CD4-positive, alpha-beta T cell treated with Interleukin-4 for 4 hours (primary cell): ENCODE measurements at places on chromosomes 11 and 22.

- DNase-seq = no peak
Measured at GRCh38 chr11:68308068-68308467, 4.3 kb upstream of the LRP5 start.

- no peak for DNase-seq
Measured at GRCh38 chr11:113531575-113532451, 56.6 kb upstream of the DRD2 start.

- DNase-seq = no peak
Measured at GRCh38 chr11:76892306-76892705, 31.6 kb downstream of the ACER3 start.

DNA sequence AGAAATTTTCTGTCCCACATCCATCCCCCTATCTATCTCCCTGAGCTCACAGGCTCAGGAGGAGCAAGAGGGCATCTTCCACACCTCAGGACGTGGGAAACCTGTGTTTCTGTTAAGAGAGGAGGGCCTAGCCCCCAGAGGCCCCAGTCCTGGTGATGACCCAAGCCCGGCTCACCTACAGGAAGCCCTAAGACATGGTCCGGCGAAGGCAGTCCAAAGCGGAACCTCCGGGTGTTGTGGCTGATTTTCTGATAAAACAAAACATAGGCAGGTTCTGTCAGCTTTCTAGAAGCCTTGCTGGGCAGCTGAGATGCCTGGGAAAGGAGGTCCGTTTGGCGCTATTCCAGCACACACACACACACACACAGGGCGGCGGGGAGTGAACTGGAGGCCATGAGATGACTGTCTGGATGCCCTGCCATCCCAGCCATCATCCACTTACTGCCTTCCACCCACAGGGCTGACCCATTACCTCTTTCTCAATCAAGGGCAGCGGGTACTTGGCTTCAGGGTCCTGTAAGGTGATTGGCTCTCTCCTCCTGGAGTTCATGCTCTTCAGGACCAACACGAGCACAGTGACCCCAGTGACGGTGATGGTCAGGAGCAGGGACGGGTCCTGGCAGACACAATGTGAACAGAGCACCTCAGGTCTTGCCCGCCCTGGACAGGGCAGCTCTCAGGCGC is 882 bp downstream of the CYB5R2 start:
- DNase-seq = no peak

GRCh38 chr11:70538641-70539359 is 140.5 kb downstream of the CTTN start:
- no peak for DNase-seq

- no peak for DNase-seq
Measured at GRCh38 chr11:119780222-119780953, 51.4 kb upstream of the NECTIN1 start.

GRCh38 chr11:19345519-19345847 is 104.7 kb upstream of the E2F8 start:
- DNase-seq = no peak

DNA sequence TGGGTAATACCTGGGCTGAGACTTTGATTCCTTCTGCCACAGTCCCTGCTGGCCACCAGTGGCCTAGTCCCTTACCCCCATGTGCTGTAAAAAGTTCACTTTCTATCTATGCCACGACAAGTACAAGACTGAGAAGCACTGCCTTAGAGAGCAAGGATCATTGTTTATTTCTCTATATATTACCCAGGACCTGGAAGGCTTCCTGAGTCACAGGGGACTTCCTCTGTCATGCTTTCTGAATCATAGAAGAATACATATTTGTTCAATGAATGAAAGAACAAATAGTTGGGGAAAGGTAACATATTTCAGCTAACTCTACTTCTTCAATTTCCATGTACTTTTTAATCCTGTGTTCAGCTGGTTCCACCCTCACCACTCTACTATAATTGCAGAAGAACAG is 5.5 kb upstream of the SYT9 start:
- DNase-seq = no peak

- no peak for DNase-seq
Measured at GRCh38 chr11:134226806-134227325, 2.4 kb downstream of the VPS26B start.

DNA sequence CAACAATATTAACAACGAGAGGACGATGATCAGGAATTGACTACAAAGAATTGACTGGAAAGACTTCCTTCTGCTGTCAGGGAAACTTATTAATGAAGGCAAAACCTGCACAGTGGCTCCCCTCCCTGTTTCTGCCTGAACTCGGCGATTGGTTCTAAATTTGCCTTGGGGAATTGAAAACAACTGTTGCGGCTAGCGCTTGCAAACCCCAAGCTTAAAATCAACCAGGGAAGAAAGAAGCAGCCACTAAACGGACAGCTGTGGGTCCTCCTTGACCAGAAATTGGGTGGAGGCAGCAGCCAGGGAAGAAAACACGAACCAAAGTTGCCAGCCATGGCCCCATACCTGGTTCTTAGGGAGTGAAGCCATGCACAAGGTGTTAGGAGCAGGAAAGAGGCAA is 383.5 kb upstream of the CADM1 start:
- DNase-seq = no peak
